ENCODE measurements at places on chromosomes 2 and 18.

DNA sequence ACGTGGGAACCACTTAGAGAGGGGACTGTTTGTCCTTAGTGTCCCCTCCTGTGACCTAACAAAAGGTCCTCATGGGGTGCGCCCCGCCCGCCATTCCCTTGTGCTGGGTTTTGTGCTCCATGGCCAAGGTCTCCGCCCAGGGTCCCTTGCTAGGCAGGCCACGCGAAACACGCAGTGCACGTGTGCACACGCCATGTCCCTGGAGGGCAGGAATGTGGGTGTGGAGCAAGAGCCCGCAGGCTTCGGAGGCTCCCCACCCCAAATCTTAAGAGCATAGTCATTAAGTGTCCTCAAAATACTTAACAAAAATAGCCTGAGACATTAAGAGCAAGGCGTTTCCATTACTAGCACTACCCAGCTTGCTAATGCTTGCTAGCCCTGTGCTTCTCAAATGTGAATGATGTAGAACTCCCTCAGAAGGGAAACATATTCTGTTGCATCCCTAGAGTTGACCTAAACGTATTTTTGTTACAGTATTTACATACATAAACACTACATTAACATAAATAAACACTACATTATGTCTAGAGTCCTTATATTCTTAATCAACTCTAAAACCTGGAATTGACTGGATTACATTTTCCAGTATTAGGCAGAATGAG is 117.6 kb upstream of the APCDD1 start:
- no peak for DNase-seq

GRCh38 chr18:69233465-69234054 is 167.1 kb upstream of the DOK6 start:
- DNase-seq: no peak

- no peak for DNase-seq
Observed at GRCh38 chr2:238631491-238632180, 204.9 kb downstream of the ASB1 start.

GRCh38 chr18:32157580-32157979 is 32.3 kb upstream of the MEP1B start:
- no peak for DNase-seq
